Liver (tissue), 10 donors: ENCODE measurements at places on chromosomes 13 and 19. TPM values are rescaled to one million over a fixed set of nuclear protein-coding genes. Genes with fewer than 3 reads are reported as not detected.

The MTUS2 gene
- 0.25 TPM for total RNA-seq

The SERPINE3 gene
- total RNA-seq: not detected

The TNFSF13B gene
- 5.8 TPM for total RNA-seq

DNA sequence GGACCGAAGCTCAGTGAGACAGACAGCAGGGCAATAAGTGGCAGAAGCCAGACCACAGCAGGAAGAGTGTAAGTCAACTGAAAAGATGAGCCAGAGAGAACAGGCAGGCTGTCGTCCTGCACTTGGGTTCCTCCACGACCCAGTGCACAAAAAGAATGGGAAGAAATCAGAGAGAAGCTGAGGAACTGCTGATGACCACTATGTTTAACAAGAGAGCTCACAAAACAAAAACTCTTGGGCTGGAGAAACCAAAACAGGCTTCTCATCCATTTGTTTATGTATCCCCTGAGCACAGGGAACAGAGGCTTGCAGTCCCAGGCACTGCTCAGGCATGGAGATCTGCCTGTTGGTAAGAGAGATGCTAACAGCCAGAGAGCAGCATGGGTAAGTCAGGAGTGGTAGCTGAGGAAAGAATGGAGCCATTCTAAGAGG is 14.0 kb downstream of the AKAP8L start:
- DNase-seq: no peak

DNA sequence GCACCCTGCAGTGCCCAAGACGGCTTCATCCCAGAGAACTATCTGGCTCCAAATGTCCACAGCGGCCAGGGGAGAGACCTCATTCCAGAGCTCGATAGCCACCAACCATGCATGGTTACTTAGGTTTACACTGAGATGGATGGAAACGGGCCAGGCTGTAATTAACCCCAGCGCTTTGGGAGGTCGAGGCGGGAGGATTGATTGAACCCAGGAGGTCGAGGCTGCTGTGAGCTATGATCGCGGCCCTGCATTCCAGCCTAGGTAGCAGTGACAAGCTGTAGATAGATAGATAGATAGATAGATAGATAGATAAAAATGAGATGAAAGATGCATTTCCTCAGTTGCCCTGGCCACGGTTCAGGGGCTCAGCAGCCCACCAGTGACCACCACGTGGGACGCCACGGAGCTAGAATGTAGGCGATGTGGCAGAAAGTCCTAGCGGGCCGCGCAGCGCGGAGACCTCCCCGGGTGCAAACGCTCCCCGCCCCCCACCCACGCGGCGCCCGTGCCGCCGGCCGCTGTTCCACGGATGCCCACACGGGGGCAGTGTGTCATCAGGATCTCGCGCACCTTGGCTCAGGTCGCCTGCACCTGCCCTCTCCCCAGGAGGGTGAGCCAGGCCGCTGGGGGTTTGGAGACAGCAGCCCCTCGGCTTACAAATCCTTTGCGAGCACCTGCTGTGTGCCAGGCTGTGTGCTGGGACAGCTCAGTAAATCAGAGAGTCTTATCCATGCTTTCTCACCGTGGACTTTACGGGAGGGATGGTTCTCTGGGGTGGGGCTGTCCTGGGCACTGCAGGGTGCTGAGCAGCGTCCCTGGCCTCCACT is 13.5 kb upstream of the TLE5 start:
- DNase-seq: peak; percentile 85

- no peak for DNase-seq
These were observed 506.7 kb upstream of the PCDH9 start for GRCh38 chr13:67736646-67737420.

DNA sequence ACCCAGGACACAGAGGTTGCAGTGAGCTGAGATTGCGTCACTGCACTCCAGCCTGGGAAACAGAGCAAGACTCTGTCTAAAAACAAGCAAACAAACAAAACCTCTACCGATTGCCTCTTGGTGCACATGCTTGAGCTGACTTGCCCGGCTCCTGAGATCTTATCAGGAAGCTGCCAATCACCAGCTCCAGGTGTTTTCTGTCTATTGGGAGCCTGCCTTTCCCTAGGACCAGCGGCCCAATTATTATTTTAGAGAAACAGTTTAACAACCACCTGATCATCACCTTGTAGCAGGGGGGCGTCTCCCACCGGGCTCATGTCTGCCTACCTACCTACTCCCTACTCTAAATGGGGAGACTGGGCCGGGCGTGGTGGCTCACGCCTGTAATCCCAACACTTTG is 10.8 kb downstream of the CLEC4M start:
- DNase-seq: no peak

DNA sequence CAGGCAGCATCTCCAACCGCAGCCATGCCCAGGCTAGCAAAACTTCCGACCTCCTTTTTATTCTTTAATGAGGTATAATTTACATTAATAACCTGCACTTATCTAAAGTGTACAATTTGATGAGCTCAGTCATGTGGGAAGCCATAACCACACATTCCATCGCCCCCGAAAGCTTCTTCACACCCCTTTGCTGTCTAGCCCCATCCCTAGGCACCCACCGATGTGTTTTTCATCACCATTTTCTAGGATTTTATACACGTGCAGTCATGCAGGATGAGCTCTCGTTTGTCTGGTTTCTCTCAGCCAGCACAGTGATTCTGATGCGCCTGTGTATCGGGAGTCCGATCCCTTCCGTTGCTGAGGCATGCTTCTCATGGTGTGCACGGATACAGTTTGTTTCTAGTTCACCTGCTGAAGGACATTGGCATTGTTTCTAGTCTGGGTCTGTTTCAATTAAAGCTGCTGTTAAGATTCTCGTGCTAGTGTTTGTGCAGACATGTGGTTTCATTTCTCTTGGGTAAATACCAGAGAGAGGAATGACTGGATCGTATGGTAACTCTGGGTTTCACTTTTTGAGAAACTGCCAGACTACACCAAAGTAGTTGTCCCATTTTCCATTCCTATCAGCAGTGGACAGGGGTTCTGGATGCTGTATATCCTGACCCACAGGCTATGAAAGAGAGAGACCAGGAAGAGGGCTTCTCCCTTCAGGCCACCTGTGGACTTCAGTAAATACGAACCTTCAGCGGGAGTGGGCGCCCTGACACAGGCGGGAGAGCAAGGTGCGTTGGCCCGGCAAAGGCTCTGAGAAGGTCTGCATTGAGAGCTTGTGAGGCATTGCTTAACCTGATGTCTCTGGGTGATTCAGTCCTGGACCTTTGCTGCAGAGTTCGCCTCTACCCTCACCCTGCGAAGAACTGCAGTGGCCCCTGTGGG is 4.9 kb downstream of the AP1M1 start:
- no peak for DNase-seq

GRCh38 chr13:19601749-19602725 is 31.4 kb upstream of the MPHOSPH8 start:
- peak; percentile 47 for DNase-seq

DNA sequence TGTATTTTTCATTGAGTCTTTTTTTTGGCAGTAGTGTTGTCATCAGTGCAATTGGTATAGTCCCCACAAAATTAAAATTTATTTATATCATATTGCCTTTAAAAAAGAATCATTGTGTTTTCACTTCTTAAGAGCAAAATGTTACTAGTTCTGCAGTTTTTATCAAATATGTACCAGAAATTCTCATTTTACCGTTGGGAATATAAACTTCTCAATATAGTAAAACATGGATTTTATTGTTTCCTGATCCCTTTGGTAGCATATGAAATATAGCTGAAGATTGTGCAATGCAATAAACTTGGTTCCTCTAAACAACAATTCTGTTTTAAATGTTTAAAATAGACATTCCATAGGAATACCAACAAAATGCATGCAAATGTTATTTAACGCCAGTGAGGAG is 306.5 kb upstream of the PCDH20 start:
- no peak for DNase-seq
